Stimulated activated CD8-positive, alpha-beta memory T cell treated with anti-CD3 and anti-CD28 coated beads, Interleukin-4, amount 100 ng/mL, for 48 hours (primary cell): ENCODE measurements at places on chromosomes 1 and 21.

DNA sequence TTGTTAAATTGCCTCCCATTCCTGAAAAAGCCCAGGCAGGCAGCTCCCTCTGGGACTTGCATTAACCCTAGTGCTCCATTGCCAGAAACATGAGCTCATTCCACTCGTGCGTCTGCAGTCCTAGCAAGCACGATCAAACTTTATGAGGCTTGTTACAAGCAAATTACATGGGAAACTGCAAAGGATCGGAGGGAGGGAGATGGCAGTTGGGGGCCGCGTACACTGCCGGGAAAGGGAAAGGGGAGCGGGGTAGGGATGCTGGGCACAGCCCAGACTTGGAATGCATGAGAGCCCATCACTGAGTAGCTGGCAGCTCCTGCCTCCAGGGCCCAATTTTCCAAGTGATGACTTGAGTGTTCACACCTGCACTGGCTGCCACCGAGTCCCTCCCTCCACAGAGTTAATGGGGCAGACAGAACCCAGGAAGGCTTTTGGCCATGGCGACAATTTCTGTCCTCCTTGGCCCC, 169.9 kb downstream of the BRINP2 start:
- no peak for DNase-seq

DNA sequence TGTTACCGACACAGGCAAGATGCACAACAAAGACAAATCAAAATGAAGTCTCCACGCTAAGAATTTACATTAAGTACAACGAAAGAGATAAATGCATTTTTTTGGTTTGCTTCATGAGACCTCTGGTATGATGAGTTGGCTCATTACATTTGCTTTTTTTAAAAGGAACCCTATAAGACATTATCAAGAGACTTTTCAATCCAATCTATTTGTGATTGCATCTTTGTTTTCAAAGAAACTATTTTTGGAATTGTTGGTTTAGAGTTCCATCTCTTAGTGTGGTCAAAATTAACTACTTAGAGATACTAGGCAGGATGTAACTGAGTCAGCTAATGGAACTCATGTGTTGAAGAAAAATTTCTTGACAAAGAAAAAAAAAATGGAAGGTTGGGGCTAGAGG, 200.1 kb downstream of the ZC3H11B start:
- no peak for DNase-seq

DNA sequence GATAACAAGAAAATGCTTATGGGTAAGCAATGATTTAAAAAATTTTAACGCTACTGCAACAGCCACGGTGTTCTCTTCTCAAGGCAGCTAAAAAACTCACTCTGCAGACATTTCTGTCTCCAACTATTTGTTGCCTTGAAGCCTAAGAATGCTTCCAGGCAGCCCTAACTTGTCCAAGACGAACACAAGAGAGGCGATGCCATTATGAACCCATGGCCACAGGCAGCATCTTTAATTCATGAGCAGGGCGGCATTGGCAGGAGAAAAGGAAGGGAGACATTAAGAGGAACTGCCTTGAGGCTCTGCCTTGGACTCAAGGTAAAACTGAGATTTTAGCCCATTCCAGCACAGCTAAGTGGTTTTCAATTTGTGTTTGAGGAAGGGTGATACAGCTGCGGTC, 67.5 kb downstream of the KCND3 start:
- DNase-seq, result no peak

DNA sequence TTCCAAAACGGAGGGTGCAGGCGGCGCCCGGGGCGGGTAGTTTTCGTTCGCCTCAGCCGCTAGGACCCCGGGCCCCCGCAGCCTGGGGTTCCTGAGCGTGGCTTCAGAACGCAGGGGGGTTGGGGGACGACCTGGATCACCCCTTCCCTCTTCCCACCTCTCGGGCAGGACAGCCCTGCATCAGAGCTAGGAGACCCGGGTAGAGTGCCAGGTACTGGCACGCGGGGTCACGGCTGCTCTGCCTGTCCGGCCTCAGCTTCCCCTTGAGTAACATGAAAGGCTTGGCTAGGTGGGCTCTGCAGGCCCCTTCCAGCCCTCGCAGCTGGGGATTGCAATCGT, 484 bp downstream of the DFFB start:
- no peak for DNase-seq

GRCh38 chr1:91730801-91731732, 154.9 kb downstream of the TGFBR3 start:
- DNase-seq, result peak; percentile 50

GRCh38 chr21:37263827-37264600, 3.1 kb downstream of the VPS26C start:
- no peak for DNase-seq

GRCh38 chr1:42765832-42766740, 742 bp downstream of the P3H1 start:
- peak; percentile 71 for DNase-seq

GRCh38 chr1:41863718-41864117, 55.0 kb downstream of the HIVEP3 start:
- DNase-seq, result no peak
